Osteoblast (primary cell): ENCODE measurements at places on chromosomes 6 and 20. TPM values are rescaled to one million over a fixed set of nuclear protein-coding genes. Genes with fewer than 3 reads are reported as not detected.

DNA sequence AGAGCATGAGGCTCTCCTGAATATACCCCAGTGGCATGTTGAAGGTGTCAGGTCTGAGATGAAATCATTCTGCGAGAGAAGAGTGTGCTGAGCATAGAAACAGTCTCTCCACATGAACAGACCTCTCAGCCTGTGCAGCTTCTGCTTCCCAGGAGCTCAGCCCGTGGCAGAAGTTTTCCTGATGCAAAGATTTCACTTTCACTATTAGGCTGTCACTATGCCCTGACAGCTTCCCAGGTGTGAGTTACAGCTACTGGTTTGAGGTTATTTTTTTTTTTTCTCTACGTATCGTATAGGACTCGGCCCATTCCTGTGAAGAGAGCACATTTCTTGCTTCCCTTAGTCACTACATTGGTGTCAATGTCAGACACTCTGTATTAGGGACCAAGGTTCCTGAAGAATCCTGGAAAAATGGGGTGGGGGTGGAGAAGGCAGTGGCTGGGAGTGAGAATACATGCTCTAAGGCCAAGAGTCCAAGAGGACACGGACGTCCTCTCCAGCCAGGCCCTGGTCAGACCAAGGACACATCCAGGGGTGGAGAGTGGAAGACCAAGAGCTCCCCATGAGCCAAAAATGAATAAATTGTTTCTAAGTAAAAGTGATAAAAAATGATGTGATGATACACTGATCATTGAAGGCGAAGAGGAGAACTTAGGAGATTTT, 121.2 kb upstream of the AKAP12 start:
- peak; percentile 56 for DNase-seq

Gene SLPI
- 1.4 and 2.1 TPM in 2 replicates for total RNA-seq

Gene RBPJL
- total RNA-seq = not detected in 2 replicates

DNA sequence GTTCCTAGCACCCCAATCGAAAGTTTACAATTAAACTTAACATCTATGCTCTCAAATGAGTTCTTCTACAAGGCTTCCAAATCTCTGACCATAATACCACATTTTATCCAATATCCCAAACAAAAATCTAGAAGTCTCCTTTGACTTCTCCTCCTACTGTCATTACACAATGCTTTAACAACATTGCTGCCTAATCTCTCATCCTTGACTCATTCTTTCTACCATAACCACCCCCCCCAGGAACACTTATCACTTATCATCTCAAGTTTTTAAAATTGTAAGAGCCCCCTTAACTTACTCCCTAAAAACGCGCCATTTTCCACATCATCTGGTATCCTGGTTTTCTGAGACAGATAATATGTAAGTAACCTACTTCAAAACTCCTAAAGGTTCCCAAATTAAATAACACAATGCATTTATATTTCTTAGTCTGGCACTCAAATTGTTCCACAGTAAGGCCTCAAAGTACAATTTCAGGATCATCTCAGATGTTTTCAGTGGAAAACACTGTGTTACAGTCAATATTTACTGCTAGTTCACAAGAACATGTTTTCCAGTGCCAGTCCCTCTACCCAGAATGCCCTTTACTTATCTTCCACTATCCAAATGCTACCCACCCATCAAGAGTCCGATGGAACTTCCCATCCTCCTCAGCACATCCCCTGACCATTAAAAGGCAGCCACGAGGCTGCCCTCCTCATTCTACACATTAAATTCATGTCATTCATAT, 308.2 kb upstream of the THEMIS start:
- peak; percentile 11 for DNase-seq

Gene IL22RA2
- not detected in 2 replicates for total RNA-seq

DNA sequence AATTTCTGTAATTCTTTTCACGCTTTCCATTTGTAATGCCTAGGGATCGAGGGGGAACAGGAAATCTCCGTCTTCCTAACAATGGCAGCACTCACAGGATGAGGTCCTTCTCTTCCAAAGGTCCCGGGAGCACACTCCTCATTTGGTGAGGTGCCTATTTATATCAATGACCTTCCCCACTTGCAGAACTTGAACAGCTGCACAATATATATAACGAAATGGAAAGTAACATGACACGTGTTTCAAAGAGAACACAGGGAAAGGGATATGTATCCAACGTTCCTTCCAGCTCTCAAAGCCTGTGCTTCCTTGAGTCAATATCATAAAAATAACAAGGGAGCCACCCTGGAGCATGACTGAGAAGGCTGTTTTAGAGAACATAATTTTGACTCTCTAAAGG, 78.6 kb upstream of the RBM24 start:
- DNase-seq = no peak

DNA sequence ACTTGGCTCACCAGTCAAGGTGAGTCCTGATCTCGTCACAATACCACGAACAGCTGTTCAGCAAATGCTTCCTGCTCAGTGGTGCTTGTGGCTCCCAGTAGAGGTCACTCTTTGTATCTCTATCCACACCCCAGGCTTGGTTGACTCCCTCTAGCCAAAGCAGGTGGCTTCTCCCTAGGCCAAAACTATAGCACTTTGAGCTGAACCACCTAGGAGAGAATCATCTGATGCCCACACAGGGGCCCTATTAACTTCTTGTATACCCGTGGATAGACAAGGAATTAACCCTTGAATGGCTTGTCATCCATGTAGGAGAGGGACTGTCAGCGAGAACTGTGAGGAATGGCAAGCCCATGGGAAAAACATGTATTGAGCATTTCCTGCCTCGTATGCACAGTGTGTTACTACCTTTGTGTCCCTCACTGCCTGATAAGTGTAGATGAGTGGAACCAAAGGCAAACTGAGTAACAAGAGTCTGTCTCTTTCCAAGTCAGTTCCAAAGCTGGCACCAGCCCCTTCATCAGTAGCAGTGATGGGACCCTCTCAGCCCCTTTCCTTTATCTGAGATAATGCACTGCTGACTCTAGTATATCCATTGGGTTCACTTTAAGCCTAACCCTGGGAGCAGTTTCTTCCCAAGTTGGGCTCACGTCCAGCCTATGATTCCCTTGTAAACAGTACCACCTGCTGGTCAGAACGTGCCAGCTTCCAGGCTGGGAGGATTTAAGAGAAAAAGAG, 42.5 kb downstream of the EIF2S2 start:
- peak; percentile 96 for DNase-seq

DNA sequence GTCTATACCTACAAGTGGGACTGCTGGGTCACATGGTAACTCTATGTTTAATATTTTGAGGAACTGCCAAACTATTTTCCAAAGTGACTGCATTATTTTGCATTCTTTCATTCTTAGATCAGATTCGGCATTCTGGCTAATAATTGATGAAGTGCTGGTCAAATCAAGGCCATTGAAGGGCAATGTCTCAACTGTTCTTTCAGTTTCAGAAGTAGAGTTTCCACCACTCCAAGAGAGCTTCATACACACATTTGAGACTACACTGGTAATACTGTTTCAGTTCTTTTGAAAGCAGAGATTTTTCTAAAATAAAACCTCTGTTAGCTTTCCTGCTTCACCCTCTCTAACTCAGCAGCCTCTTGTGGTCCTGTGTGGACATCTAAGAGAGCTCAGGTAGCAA, 154.5 kb downstream of the CFAP61 start:
- no peak for DNase-seq

- no peak for DNase-seq
These were observed 426.7 kb upstream of the ID4 start for GRCh38 chr6:19410481-19410880.
